M059J (cell line): ENCODE measurements at places on chromosomes 2 and 18. TPM values are rescaled to one million over a fixed set of nuclear protein-coding genes. Genes with fewer than 3 reads are reported as not detected.
A peak's percentile ranks its signal among the peaks of the same experiment; 100 is the strongest.

GRCh38 chr2:212814941-212815340 lies 276.3 kb upstream of the ERBB4 start:
- DNase-seq: no peak

GRCh38 chr2:165474619-165475276 lies 5.2 kb downstream of the CSRNP3 start:
- no peak for DNase-seq

DNA sequence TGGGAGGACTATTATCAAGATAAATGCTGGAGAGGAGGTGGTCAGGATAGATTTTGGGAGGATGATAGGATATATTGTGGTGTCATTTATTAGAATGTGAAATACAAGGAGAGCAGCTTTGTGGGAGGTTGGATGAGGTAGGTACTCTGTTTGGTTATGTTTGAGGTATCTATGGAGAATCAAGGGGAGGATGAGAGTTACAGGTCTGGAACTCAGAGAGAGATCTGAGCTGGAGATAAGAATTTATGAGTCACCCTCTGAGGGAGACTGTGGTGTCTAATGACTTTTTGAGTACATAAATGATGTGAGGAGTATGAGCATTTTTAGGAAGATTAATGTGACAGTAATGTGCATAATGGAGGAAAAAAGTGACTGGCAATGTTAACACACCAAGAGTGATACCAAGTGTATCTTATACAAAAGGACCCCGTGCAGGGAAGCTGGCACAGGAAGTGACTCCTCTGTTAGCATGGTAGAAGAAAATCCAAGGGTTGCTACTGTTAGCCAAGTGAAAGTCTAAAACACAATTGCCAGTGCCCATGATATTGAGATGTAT lies 48.2 kb downstream of the CRIM1 start:
- DNase-seq: peak; percentile 99

- DNase-seq: no peak
Observed at GRCh38 chr2:31260870-31261269, 26.9 kb downstream of the EHD3 start.

- no peak for DNase-seq
Observed at GRCh38 chr2:231745303-231746038, 35.6 kb downstream of the PDE6D start.

DNA sequence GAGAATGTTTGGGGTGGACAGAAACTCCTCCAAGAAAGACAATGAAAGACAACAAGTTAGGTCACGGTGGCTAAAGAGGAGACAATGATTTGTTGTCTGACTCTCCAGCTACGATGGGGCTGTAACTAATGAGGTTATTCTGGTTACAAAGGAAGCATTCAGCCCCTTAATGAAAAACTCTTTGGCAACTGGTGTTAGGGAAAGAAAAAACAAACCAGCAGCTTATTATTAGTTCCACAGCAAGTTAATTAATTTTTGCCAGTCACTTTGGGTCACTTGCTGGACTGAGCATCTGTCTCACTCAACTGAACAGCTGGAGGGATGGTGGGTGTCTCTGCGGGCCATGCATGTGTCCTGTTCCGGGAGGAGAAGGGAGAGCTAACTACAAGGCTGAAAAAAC lies 263.7 kb downstream of the ALK start:
- no peak for DNase-seq

- no peak for DNase-seq
Observed at GRCh38 chr2:10864861-10865636, 46.7 kb upstream of the KCNF1 start.

GRCh38 chr18:28161608-28162599 lies 15.0 kb downstream of the CDH2 start:
- peak; percentile 77 for DNase-seq

Gene ACAA2
- total RNA-seq: 44.2 and 59.3 TPM in 2 replicates

Gene DNAJB2
- 33.2 and 45.9 TPM in 2 replicates for total RNA-seq
